GM13976 (cell line): ENCODE measurements at places on chromosomes 2 and 18.

GRCh38 chr2:181164699-181165098 lies 184.3 kb downstream of the UBE2E3 start:
- peak; percentile 34 for DNase-seq

DNA sequence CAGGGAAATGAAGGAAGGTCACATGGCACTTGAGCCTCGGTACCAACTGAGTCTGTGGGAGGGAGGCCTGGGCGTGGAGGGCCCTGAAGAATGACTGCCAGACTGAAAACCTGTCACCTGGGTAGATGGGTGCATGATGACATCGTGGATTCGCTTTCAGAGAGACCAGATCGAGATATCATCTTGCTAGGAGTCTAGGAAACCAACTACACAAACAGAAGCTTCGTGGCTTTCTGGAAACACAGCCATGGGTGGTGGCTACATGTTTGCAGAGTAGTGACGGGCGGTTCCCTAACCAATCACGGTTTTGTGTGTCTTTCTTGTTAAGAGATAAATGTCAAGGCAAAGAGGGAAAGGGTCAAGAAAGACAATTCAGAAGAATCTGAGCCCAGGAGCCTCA lies 155.0 kb downstream of the EIPR1 start:
- no peak for DNase-seq

DNA sequence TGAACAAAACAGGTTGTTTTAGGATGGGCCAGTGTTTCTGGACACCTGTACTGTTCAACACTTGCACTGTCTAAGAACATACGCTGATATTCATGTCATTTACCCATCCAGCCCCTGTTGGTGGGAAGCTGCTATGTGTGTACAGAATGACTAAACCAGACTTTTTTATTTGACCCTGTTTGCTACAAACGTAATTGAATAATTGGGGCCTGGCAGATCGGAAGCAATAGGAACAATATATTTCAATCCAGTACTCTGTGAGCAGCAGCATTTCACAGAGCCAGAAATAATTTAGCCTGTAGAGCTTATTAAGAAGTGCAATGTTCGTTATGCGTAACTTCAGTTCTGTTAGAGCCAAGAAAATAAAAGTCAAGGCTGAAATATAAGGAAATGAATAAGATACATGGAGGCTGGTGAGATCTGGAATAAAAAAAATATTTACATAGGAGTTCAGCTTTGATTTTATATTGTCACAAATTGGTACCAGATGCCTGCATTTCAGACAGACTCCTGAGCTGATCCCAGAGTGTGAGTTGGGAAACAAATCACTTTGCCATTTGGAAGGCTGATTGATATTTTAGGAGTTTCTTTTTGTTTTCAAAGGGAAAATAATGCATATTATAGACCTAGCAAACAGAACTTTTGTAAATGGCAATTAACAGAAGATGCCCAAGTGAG lies 19.7 kb downstream of the CABLES1 start:
- DNase-seq = no peak

- DNase-seq = no peak
Observed at GRCh38 chr18:24763765-24764513, 303.5 kb downstream of the HRH4 start.

GRCh38 chr2:155379494-155379893 lies 681.0 kb downstream of the KCNJ3 start:
- no peak for DNase-seq

DNA sequence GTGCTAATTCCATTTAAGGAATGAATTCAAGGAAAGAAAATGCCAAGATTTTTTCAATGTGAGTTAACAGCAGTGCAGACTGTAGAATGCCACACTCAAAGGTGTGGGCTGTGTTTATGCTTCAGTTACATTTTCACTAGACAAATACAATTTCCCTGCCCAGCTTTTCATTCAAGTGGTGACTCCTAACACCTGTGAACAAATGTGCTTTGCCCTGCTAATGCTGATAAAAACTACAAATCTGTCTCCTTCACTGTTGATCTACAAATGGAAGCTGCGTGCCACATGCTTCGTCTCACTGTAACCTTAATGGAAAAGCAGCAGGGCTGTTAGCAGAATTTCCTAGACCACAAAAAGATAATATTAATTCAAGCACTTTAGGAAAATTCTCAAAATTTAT lies 19.8 kb upstream of the TCF4 start:
- DNase-seq = no peak

GRCh38 chr2:8876628-8877027 lies 39.2 kb upstream of the KIDINS220 start:
- DNase-seq = no peak
